ENCODE measurements at places on chromosomes 1 and 21. TPM values are rescaled to one million over a fixed set of nuclear protein-coding genes. Genes with fewer than 3 reads are reported as not detected.

DNA sequence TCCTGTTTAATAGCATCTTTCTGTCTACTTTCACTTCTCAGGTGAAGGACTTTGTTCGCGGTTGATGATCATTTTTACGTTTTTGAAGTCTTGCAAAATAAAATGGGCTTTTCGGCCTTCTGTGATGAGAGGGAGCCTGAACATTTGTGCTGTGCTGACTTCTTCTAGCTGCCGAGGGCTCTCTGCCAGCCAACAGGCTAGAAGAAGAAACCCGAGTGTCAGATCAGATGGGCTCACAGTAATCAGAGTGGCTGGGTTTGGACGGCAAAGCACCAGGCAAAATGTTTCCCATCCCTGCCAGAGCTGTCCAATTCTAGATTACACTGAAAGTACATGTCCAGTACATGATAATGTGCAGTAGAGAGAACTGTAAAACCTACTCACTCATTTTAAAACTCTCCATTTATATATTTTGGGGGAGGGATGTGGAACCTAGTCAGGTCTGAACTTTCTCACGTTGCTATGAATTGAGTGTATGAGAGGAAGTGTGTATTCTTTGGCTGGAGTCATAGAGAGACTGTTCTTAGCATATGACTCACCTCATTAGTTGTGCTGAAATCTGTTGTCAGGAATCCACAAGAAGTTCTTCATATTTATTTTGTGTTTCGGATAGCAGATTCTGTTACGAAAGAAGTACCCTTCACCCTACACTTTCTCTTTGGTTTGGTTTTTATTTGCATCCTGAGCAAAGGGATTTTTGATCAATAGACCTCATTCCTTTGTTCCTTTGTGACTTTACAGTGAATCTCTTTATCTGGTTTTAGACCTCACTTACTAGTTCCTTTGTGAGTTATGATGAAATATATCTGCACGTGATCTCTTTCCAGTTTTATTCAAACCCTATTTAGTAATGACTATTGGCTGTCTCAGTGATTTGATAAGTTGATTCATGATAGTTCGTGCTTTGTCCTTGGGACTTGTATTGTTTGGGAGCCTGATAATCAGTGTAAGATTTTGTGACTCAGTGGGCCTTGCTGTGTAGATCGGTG is 4.8 kb downstream of the ATP1A1 start:
- DNase-seq: peak; percentile 96

TRIM17 gene
- 0.26 TPM for total RNA-seq

GRCh38 chr1:93442008-93442666 is 5.8 kb upstream of the FNBP1L start:
- DNase-seq: no peak

GRCh38 chr1:44544960-44545359 is 129.3 kb downstream of the TMEM53 start:
- no peak for DNase-seq

- DNase-seq: peak; percentile 65
Measured at GRCh38 chr1:200367841-200368534, 41.8 kb downstream of the ZNF281 start.

- no peak for DNase-seq
Measured at GRCh38 chr1:18681423-18681835, 50.8 kb downstream of the PAX7 start.

DNA sequence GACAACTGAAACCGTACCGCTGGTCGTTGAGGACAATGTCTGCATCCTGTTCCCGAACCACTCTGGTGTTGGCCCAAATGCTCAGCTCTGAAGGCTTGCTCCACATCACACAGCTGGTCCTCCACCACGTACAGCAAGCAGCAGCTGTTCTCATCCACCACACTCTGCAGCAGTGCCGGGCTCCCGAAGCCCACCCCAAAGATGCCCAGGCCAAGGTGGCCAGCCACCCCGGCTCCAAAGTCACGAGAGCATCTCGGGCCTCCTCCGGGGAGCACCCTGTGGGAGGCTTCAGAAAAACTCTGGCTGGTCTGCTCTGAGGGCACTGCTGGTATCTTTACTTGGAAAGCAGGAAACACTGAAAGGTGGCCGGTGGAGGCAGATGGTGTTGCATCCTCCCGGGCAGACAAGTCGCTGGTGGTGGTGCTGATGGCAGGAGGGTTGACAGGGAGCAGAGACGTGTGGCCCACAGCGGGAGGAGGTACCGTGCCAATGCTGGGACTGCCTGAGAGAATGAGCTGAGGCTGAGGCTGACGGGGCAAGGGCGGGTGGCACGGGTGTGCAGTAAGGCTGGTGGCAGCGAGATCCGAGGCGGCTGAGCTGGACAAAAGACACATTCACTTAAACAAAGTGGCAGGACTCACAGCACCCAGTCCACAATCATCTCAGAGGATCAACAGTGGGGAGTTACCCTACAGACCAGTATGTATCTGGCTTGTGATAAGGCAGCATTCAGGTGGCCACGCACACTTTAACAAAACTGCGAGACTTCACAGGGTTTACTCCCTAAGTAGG is 6.5 kb upstream of the CCDC27 start:
- no peak for DNase-seq

DNA sequence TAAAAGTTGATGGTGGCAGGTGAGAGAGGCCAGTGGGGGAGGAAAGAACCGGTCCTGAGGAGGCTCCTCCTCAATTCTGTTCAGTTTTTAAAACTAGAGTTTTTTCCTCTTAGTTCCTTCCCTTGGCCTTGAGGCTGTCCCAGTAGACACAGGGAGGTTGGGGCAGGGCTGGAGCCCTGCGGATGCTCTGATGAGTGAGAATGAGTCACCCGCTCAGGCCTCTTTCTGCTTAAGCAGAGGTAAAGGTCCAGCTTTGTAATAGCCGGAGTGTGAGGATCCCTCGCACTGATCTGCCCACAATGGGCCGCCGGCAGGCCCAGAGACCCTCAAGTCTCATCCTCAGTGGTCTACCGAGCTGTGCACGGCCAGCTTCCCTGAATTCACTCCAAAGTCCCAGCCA is 49.6 kb upstream of the IRF2BP2 start:
- peak; percentile 84 for DNase-seq

- DNase-seq: no peak
Measured at GRCh38 chr1:167060141-167061072, 29.8 kb downstream of the GPA33 start.

GRCh38 chr1:171185091-171185490 is at the start of gene FMO2:
Gene FMO2, plus strand, starts transcription at chr1:171185300. Its CDS starts 414 bp downstream, at chr1:171185714.
- no peak for DNase-seq

NBPF3 gene
- total RNA-seq: 35.0 TPM

NFASC gene
- total RNA-seq: 16.5 TPM

DNA sequence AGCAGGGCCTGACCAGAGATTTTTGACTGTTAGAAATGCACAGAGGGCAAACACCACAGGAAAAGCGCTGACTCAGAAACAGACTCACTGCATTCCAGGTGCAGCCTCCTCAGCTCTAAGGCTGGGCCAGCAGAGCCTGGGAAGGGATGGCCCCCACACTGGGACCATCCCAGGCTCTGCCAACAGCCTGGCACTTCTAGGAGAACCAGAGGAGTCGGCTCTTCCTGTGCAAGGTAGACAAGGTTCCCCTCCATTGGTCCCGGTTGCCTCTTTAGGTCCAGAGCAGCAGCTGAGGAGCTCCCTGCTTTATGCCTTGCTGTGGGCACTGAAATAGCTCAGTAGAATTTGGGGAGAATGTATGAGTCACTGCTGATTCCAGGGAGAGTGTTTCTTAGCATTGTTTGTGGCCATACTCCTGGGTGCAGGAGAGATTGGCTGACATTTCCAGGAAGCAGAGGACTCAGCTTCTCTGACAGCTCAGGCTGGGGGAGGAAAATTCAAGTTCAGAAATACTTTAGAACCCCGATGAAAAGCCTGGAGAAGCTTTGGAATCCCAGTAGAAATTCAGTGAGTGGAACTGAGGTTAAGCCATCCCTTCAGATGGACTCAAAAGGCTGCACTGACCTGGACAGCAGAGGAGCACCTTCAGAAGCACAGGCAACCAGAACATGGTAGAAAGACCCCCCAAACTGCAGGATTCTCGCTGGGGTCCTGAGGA is 19.7 kb downstream of the PRAMEF1 start:
- no peak for DNase-seq

GRCh38 chr1:96488777-96489176 is 232.8 kb upstream of the PTBP2 start:
- no peak for DNase-seq

DNA sequence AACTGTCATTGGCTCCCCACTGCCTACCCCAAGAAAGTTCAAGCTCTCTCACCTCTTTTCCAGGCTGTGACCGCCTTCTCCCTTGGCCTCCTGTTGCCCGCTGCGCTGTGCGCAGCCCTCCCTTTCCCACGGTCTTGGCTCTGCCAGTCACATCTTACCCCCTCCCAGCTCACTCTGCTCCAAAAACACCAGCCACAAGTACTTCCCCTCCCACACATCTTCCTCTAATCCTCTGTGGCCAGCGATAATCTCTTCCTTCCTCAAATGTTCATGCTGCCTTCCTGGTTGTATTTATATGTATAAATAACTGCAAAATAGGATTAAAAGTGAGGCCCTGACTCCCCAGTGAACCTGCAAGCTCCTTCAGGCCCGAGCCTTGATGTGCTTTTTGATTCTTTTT is 81.8 kb downstream of the AJAP1 start:
- DNase-seq: no peak

CRYZ gene
- total RNA-seq: 50.2 TPM

- DNase-seq: no peak
Measured at GRCh38 chr1:117007719-117008013, 6.1 kb downstream of the CD101 start.

GRCh38 chr1:74772945-74773344 is 40.0 kb downstream of the TYW3 start:
- peak; percentile 37 for DNase-seq

KCNJ9 gene
- under 0.01 TPM for total RNA-seq

LCE1E gene
- not detected for total RNA-seq

DNA sequence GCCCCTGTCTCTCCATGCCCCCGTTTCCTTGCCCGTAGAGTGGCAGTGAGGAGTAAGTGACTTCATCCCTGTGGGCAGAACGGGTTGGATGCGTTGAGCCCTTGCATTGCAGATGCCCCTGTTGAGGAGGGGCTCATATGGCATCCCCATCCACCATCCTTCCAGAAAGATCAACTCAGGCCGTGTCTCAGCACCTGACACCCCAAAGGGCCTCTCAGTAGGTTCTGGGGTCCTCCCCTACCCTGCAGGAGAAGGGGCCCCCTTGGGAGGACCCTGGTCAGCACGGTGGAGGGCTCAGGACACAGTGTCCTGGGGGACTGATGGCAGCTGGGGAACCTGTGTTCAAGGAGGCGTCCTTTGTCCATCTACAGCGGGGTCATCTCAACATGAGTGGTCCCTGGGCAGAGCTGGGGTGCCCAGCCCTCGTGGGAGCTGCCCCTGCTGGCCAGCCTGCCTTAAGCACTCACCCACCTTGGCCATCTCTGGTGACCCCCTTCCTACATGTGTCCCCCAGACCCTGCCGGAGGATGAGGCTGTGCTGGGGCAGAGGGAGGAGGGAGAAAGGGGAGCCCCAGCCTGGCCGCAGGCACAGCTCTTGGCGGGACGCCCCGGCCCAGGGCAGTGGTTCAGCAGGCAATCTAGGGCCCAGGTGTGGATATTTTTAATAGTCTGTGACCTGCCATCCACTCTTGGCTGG is 48.2 kb upstream of the ACTRT2 start:
- DNase-seq: no peak

- no peak for DNase-seq
Measured at GRCh38 chr1:42168391-42168670, 3.8 kb upstream of the GUCA2A start.

ZMYND12 gene
- 1.3 TPM for total RNA-seq

DNA sequence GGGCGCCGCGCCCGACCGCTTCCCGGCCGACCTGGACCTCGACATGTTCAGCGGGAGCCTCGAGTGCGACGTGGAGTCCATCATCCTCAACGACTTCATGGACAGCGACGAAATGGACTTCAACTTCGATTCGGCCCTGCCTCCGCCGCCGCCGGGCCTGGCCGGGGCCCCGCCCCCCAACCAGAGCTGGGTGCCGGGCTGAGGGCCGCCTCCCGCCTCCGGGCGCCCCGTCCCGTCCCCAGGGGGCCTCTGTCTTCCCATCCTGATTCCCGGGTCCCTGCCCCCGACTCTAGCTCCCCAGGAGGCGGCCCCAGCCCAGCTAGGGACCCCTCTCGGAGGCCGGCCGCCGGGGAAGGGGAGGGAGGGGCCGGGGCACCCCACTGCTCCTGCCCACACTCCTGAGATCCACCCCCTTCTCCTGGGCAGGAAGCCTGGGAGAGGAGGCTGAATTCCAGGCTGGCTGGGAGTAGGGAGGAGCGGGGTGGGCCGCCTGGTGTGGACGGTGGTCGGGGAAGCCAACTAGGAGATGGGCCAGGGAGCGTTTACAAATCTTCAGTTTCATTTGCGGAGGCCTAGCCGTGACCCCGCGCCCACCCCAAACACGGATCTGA is 21.4 kb downstream of the FOXO6 start:
- no peak for DNase-seq

TGFBR3 gene
- 31.6 TPM for total RNA-seq

OLIG2 gene
- not detected for total RNA-seq

ACOT7 gene
- total RNA-seq: 58.0 TPM

DNA sequence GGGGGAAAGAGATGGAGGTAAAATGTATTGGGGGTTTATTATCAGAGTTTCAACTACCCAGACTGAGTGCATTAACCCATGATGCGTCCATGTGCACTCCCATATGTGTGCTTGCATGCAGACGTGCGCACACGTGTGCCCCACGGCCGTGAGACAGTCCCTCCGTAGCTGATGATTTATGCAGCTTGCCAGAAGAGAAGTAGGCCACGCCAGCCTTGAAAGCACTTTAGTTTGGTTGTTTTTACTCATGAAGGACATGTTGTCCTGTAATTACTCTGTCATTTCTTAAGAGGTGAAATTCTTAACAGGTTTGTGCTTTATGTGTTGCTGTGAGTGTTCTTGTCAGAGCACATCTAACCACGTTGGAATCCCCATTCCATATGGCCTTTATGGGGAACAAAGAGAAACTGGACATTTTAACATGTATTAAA is 467.8 kb downstream of the LMO4 start:
- no peak for DNase-seq

DNA sequence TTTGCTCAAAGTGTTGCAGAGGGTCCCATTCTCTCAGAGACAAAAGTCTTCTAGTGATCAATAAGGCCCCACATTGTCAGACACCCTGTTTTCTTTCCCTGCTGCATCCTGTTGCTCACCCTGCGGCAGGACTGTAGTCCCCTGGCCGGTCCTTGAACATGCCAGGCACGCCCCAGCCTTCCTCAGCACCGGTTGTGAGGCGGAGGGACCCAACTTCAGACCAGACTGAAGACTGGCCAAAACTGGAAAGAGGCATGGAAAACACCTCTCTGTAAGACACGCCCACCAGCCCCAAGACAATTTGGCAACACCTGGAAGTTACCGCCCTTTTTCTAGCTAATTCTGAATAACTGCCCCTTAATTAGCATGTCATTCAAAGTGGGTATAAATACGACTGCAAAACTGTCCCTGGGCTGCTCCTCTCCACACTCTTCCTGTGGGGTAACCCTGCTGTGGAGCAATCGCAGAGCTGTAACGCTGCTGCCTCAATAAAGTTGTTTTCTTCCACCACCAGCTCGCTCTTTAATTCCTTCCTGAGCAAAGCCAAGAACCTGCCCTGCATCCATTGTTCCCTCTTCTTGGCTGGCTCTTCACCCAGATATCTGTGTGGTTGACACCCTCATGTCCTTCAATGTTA is 23.8 kb downstream of the PLA2G2A start:
- DNase-seq: no peak

OLFML3 gene
- 68.0 TPM for total RNA-seq

GRCh38 chr1:244052016-244052727 is 1.1 kb downstream of the ZBTB18 start:
- no peak for DNase-seq

THEM5 gene
- total RNA-seq: not detected
